ENCODE measurements at places on chromosomes 5 and 9. TPM values are rescaled to one million over a fixed set of nuclear protein-coding genes. Genes with fewer than 3 reads are reported as not detected.

- no peaks in the 10 kb centered on the region for H3K4me1 ChIP-seq
- no peaks in the 10 kb centered on the region for H3K27me3 ChIP-seq
- DNase-seq: peak; percentile 55
- no peak overlapping the region for H3K27ac ChIP-seq
- no peaks in the 10 kb centered on the region for H3K36me3 ChIP-seq
- no peak overlapping the region for H3K4me3 ChIP-seq
Observed at GRCh38 chr9:93154293-93154903, 20.3 kb upstream of the NINJ1 start.

GRCh38 chr5:113552137-113552536, 38.6 kb downstream of the YTHDC2 start:
- peaks cover 28% of the 10 kb centered on the region for H3K36me3 ChIP-seq
- no peaks in the 10 kb centered on the region for H3K27me3 ChIP-seq
- no peak overlapping the region for H3K4me3 ChIP-seq
- H3K27ac ChIP-seq: no peak overlapping the region
- no peak for DNase-seq

DNA sequence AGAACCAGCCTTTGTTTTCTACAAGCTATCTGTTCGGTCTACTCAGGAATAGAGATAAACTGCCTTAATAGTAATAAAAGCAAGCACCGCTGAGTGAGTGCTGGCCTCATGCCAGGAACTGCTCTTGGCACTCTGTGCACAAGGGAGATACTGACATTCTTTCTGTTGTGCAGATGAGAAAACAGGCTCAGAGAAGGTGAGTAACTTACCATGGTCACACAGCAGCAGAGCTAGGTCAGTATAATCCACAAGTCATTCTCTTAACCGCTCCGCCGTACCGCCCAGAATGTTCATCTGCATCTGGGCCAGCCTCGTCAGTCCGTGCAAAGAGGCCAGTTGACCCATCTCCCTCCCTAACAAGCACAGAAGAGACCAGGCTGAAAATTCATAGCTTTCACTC, 27.4 kb downstream of the QRFP start:
- H3K27me3 ChIP-seq: no peaks in the 10 kb centered on the region
- peaks cover 29% of the 10 kb centered on the region for H3K36me3 ChIP-seq
- DNase-seq: no peak
- no peak overlapping the region for H3K27ac ChIP-seq
- H3K4me1 ChIP-seq: peaks cover 3% of the 10 kb centered on the region

GRCh38 chr9:95197692-95198271, 119.7 kb downstream of the FANCC start:
- DNase-seq: no peak
- H3K36me3 ChIP-seq: peaks cover 3% of the 10 kb centered on the region
- no peaks in the 10 kb centered on the region for H3K27me3 ChIP-seq
- no peak overlapping the region for H3K27ac ChIP-seq

DNA sequence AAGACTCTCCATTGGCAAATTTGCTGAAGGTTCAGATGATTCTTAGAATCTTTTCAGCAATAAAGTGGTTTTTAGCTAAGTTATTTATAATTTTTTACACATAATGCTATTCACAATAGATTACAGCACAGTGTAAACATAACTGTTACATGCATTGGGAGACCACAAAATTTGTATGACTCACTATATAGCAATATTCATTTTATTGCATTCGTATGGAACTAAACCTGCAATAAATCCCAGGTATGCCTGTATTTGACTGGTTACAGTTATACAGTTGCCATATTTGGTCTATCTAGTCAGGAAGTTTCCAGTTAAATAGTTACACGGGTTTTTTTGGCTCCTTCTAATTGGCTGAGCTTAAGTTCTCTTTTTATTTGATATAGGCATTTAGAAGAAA, 220.8 kb downstream of the MRPS30 start:
- no peak overlapping the region for H3K4me3 ChIP-seq
- H3K27ac ChIP-seq: no peak overlapping the region
- no peaks in the 10 kb centered on the region for H3K4me1 ChIP-seq
- H3K36me3 ChIP-seq: no peaks in the 10 kb centered on the region
- no peaks in the 10 kb centered on the region for H3K27me3 ChIP-seq
- DNase-seq: no peak

DNA sequence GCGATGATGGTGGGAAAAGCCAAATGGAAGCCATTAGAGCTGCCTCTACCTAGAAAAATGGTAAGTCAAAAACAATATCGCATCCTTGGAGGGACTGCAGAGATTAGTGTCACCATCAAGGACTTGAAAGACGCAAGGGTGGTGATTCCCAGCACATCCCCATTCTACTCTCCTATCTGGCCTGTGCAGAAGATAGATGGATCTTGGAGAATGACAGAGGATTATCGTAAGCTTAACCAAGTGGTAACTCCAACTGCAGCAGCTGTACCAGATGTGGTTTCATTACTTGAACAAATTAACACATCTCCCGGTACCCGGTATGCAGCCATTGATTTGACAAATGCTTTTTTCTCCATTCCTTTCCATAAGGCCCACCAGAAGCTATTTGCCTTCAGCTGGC, 23.8 kb downstream of the ERP44 start:
- peaks cover 3% of the 10 kb centered on the region for H3K36me3 ChIP-seq
- no peaks in the 10 kb centered on the region for H3K27me3 ChIP-seq
- DNase-seq: no peak
- H3K4me1 ChIP-seq: no peaks in the 10 kb centered on the region
- H3K4me3 ChIP-seq: no peak overlapping the region
- no peak overlapping the region for H3K27ac ChIP-seq

DNA sequence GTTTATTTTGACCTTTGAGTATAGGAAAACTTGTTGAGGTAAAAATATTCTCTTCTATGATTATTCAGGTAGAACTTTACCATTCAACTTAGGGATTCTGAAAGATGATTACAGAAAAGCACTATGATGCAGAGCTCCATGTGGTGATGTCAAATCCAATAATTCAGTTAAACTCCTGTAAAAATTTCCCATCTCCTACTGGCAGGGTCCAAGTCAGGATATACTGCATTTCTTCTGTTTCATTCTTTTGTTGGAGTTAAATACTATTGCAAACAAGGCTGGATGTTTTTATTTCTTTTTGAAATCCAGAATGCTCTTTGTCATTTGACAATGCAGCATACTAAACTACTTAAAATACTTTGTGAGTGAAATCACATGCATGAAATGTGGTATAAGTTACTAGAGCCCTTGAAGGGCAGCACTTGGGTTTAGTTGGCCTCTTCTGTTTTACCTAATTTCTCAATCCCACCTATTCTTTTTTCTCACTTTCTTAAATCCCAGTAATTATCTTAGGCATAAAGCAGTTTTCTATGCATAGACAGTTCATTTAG, 204.5 kb downstream of the FBXL7 start:
- no peak overlapping the region for H3K27ac ChIP-seq
- no peak for DNase-seq
- no peaks in the 10 kb centered on the region for H3K36me3 ChIP-seq
- H3K4me1 ChIP-seq: no peaks in the 10 kb centered on the region

GRCh38 chr5:69231851-69232250, 2.8 kb upstream of the CDK7 start:
- no peak overlapping the region for H3K4me3 ChIP-seq
- peaks cover 11% of the 10 kb centered on the region for H3K4me1 ChIP-seq
- peaks cover 6% of the 10 kb centered on the region for H3K36me3 ChIP-seq
- DNase-seq: no peak
- H3K27me3 ChIP-seq: no peaks in the 10 kb centered on the region
- H3K27ac ChIP-seq: no peak overlapping the region

- DNase-seq: no peak
- peaks cover 17% of the 10 kb centered on the region for H3K27me3 ChIP-seq
- no peak overlapping the region for H3K27ac ChIP-seq
- no peak overlapping the region for H3K4me3 ChIP-seq
- no peaks in the 10 kb centered on the region for H3K4me1 ChIP-seq
Observed at GRCh38 chr9:110440172-110440571, 102.5 kb upstream of the TXNDC8 start.

- peak overlapping the region; percentile 65 for H3K4me3 ChIP-seq
- DNase-seq: no peak
- peak overlapping the region; percentile 89 for H3K27ac ChIP-seq
Observed at GRCh38 chr9:33446240-33446945, 1.0 kb downstream of the AQP3 start.

DNA sequence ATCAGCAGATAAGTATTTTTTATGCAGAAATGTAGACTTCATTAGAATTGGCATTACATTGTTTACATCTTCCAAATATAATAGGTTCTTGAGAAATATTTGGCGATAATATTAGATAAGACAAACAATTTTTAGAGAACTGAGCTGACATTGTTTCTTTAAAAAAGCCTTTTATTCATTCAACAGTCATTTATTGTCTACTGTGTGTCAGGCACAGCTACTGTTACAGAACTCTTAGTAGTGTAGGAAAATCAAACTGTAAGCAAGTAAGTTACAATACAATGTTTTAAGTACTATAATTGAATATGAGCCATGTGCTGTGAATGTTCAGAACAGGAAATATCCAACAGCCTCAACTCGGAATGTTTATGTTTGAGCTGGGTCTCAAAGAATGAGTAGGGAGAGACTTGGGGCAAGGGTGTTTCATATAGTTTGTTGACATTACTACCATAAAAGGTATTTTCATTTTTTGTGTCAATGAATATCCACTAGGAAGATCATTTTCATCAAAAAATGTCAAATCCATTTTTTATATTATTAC, 114.0 kb downstream of the CDC42SE2 start:
- H3K4me3 ChIP-seq: no peak overlapping the region
- no peaks in the 10 kb centered on the region for H3K27me3 ChIP-seq
- H3K4me1 ChIP-seq: peaks cover 16% of the 10 kb centered on the region
- no peak for DNase-seq
- H3K27ac ChIP-seq: no peak overlapping the region
- peaks cover 2% of the 10 kb centered on the region for H3K36me3 ChIP-seq

DNA sequence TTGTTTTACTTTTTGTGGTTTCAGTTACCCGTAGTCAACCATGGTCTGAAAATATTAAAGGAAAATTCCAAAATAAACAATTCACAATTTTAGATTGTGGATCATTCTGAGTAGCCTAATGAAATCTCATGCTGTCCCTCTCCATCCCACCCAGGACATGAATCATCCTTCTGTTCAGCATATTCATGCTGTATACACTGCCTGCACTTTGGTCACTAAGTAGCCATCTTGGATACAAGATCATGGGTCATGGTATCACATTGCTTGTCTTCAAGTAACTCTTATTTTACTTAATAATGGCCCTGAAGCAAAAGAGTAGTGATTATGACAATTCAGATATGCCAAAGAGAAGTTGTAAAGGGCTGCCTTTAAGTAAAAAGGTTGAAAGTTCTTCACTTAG, 536.5 kb upstream of the ACO1 start:
- H3K36me3 ChIP-seq: no peaks in the 10 kb centered on the region
- no peak overlapping the region for H3K27ac ChIP-seq
- H3K4me1 ChIP-seq: no peaks in the 10 kb centered on the region
- H3K27me3 ChIP-seq: no peaks in the 10 kb centered on the region

DNA sequence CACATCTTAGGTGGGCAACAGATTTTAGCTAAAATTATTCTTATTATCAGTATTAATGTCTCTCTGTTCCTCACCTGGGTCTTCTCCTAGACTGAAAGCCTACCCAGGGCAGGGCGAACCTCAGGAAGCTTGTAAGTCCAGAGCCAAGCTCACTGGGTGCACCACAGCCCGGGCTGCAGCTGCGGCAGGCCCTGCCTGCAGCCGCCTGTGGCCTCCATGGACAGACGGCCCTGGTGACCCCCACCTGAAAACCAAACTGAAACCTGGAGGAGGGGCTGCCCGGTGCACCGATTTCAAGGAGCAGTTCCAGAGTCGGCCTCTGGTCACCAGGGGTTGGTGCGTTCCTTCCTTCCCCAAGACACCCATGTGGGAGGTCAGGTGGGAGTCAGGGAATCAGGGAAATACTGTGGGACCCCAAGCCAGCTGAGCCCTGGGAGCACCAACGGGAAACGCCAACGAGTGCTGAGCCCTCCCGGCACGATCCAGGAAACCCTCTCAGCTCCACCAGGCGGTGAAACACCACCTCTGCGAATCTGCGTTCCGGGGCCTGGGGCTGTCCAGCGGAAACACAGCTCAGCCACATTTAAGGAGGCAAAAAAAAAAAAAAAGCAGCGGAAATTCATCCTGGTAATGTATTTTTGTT, 68.6 kb upstream of the PPP1R26 start:
- no peaks in the 10 kb centered on the region for H3K4me1 ChIP-seq
- no peak for DNase-seq
- peaks cover 27% of the 10 kb centered on the region for H3K27me3 ChIP-seq
- H3K4me3 ChIP-seq: no peak overlapping the region
- no peak overlapping the region for H3K27ac ChIP-seq

DNA sequence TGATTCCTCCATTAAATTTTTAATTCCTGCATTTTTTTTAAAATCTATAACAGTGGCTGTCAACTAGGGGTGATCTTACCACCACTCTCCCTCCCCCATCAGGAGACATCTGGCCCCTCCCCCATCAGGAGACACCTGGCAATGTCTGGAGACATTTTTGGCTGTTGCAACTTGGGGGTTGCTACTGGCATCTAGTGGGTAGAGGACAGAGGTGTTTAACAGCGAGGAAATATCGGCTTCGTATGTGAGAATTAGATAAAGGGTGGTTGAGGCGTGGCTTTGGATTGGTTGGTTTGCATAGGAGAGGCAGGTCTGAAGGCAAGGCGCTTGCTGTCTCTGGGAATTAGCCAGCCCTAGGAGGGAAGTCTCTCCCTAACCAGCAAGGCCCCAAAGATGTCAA, 10.5 kb downstream of the CDHR2 start:
- no peaks in the 10 kb centered on the region for H3K36me3 ChIP-seq
- H3K27ac ChIP-seq: no peak overlapping the region
- no peaks in the 10 kb centered on the region for H3K4me1 ChIP-seq
- H3K27me3 ChIP-seq: peaks cover 9% of the 10 kb centered on the region
- no peak for DNase-seq

DNA sequence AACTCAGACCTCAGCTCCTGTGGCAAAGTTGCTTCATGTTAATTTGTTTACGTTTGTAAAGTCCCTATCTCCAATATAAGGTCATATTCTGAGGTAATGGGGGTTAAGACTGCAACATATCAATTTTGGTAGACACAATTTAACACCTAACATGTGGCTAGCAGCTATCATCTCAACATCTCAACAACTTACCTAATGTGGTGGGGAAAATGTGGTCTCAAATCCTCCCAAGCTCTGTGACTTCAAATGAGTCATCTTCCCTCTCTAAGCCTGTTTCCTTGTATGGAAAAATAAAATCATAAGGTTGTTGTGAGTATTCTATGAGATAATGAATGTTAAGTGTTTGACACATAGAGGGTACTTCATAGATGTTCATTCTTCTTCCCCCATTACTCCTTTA, 443.3 kb downstream of the CDK5RAP2 start:
- no peaks in the 10 kb centered on the region for H3K27me3 ChIP-seq
- H3K27ac ChIP-seq: no peak overlapping the region
- no peaks in the 10 kb centered on the region for H3K36me3 ChIP-seq
- no peak for DNase-seq

DNA sequence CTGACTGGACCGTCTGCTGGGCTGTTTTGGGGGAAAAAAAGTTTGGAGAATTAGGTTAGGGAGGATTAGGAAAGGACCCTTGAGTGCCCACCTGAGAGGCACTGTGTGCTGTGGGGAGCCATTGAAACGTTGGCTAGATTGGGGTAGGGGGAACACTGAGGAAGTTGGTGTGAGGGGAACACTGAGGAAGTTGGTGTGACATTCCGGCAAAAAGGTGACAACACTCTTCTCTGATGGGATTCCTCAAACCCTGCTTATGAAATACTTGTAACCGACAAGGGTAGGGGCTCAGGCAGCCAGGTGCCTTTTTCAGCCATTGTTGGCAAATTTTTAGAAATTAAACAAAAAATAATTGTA, 1.0 kb downstream of the CYSTM1 start:
- H3K4me1 ChIP-seq: peaks cover 14% of the 10 kb centered on the region
- H3K27ac ChIP-seq: peak overlapping the region; percentile 97
- peak overlapping the region; percentile 87 for H3K4me3 ChIP-seq
- no peaks in the 10 kb centered on the region for H3K36me3 ChIP-seq

ZFP37 gene
- 7.9 TPM for total RNA-seq

TNC gene
- total RNA-seq: 5.1 TPM

SPAAR gene
- total RNA-seq: not detected

WDR38 gene
- total RNA-seq: not detected

SPATA31C1 gene
- total RNA-seq: not detected
